NCI-H187 treated with DMSO at 0.1 percent for 48 hours (cell line): ENCODE measurements at places on chromosomes 11 and 22.
A peak's percentile ranks its signal among the peaks of the same experiment; 100 is the strongest.

DNA sequence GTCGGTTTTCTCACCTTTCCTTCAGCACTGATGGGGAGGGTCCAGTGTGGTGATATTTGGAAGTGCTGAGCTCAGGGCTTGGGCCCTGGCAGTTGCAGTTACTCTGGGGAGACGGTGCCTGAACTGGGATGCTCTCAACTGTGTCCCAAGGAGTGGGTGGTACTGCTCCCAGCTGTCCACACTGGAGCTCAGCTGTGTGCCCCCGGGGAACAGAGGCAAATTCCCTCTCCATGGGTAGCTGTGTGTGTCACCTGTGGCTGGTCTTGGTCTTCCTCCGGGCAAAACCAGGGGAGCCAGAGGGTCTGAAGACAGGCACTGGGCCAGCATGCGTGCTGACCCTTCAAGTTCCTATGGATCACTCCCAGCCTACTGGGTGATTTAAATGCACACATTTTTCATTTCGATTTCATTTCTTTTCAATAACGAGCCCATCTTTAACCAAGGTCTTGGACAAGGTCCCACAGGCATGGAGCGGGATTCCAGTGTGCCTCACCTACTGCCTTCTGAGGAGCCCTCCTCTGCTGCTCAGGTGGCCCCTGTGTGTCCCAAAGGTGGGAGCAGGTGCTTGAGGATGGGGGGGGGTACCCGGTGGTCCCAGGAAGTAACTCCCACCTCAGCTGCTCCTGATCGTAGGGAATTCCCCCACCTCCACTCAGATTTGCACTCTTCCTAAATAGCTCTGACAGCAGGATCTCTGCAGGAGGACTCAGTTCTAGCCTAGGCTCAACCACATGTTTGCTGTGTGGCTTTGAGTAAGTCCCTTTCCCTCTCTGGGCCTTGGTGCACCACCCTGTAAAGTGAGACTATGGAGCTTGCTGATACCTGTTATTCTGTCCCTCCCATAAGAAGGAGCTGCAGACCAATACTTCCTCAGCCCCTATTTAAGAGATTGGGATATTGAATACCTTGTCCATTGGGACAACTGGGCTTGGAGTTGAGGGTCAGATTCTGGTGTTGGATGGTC lies 16.8 kb downstream of the PRDM11 start:
- no peak for DNase-seq

DNA sequence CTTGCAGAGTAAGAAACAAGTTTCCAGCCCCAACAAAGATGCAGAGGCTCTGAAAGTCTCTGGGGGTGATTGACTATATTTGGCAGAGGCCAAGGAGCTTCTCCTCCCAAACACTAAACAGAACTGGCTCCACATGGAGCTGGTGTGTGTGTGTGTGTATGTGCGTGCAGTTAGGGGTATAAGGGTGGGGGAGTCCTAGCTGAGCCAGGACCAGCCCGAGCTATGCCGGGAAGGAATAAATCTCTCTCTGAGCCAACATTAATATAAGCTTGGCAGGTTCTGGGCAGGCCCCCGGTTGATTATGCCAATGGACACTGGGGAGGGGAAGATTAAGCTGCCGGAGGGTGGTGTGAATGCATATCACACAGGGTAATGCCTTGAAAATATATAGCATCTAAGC lies 324.2 kb downstream of the MIAT start:
- no peak for DNase-seq

DNA sequence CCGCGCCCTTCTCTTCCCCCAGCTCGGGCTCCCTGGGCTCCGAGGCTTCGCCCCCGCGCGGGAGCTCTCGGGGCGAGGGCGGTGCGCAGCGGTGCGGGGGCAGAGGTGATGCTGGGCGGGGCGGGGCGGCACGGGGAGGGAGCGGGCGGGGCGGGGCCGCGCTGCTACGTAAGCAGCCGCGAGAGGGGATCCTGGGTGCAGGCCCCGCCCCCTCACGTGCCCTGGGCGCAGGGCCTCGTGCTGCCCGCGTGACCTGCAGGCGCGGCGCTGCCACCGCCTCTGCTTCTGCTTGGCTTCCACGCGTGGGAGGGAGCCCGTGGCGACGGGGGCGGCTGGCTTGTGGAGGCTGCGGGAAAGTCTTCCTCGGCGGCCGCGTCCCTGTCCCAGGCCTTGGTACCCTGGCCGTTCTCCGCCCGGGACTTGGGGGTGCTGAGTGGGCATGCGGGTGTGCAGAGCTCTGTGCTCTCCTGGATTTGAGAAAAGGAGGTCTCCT lies 132.6 kb upstream of the HSD17B12 start:
- DNase-seq, result no peak

DNA sequence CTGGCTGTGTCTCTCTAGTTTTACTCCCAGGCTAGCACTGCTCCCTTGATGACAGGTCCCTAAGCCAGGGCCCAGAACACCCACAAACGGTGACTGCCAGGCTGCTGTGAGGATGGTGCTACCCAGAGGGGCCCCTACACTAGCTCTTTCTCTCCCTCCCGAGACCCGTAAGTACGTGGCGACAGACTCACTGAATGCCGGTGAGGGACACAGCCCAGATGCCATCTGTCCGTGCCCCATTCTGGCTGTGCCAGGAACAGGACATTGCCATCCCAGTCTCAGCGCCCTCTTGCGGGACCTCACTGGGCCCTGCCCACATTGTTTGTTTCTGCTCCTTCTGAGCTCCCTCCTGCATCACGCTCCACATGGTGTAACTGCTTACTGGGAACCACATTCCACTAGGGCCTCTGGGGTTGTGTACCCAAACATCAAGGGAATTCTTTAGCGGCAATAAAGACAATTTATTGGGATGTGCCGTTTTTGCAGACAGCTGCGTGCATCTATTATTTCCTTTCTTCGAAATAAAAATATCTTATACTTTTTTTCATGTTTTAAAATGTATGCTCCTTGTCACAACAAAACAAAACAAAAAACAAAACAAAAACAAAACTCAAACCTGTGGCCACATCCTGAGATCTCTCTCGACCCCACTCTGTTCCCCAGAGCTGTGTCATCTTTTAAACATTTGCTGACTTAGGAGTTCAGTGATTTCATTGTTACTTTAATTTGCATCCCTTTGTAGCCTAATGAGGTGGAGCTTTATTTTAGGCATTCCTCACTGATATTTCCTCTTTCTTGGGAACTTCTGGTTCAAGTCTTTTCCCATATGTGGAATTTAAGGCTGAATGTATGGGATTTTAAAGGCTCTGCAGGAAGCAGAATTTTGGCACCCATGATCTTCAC lies 4.4 kb upstream of the TPCN2 start:
- no peak for DNase-seq

DNA sequence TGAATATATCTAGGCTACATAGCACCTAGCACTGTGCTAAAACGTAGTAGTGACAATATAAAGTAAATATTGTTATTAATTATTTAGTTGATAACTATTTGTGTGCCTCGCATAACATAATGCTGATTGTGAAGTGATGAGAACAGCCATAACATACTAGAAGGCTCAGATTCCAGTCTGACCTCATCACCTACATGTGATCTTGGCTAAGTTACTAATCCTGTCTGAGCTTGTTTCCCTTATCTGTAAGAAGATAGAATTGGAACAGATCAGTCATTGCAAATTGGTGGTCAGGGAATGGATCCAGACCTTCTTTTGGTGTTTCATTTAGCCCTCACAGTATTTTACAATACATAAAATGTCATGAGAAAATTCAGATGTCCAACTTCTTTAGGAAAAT lies 103.4 kb upstream of the SEZ6L start:
- no peak for DNase-seq

DNA sequence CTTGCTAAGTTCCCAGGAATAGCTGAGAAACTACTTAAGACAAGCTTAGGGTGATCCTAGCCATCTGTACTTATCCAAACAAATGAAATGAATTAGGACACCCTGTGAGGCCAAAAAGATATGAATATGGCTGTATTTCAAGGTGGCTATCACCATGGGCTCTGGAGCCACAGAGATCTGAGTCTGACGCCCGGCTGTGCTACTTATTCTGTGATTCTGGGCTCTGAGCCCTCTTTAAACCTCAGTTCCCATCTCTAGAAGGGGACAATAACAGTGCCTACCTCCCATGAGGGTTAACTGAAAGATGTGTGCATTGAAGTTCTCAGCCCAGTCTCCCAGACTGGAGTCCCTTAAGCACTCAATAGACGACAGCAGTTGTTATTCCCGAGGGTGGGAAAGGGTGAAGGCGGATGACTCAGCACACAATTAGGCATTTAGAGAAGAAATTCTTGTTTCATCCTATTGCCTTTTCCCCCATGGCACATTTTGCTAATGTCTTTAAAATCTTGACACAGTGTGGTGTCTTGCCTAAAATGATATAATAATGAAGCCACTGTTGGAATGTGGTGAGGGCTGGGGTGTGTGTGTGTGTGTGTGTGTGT lies 132.5 kb downstream of the ADAMTS15 start:
- no peak for DNase-seq

GRCh38 chr11:19577391-19577975 lies 135.2 kb upstream of the NAV2 start:
- DNase-seq, result no peak

- DNase-seq, result no peak
Measured at GRCh38 chr11:76160856-76161255, 45.4 kb downstream of the WNT11 start.

GRCh38 chr11:75594211-75594610 lies 32.2 kb downstream of the SERPINH1 start:
- no peak for DNase-seq

GRCh38 chr11:84914511-84914910 lies 712.6 kb downstream of the DLG2 start:
- no peak for DNase-seq

GRCh38 chr11:120112174-120112796 lies 25.6 kb downstream of the TRIM29 start:
- DNase-seq, result no peak

DNA sequence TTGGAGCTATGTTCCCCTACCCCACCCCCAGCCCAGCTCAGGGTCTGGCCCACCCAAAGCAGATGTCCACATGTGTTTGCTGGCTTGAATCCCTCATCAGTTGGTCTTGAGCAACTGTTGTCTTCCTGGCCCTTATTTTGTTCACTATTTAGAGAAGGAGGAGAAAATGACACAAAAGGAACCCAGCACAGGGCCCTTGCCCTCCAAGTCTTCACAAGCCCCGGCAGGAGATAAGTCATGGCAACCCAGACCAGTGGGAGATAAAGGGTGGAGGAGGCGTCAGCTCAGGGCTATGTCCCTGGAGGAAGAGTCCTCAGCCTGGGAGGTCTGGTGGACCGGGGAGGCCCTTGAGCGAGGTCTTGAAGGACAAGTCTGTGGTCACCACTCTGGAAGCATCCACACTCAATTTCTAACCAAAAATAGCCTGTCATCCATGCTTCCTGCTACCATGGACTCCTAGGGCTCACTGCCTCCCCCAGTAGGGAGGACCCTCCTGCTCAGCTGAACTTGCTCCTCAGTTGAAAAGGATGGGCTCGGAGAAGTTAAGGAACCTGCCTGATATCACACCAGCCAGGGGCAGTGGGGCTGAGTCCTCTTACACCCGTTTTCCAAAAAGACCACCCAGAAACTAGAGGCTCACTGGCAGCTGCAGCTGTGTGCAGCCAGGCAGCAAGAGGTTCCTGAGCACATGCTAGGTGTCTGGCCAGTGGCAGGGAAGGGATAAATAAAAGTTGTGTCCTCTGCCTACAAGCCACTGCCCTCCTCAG lies 1.8 kb upstream of the RAB3IL1 start:
- DNase-seq, result no peak

DNA sequence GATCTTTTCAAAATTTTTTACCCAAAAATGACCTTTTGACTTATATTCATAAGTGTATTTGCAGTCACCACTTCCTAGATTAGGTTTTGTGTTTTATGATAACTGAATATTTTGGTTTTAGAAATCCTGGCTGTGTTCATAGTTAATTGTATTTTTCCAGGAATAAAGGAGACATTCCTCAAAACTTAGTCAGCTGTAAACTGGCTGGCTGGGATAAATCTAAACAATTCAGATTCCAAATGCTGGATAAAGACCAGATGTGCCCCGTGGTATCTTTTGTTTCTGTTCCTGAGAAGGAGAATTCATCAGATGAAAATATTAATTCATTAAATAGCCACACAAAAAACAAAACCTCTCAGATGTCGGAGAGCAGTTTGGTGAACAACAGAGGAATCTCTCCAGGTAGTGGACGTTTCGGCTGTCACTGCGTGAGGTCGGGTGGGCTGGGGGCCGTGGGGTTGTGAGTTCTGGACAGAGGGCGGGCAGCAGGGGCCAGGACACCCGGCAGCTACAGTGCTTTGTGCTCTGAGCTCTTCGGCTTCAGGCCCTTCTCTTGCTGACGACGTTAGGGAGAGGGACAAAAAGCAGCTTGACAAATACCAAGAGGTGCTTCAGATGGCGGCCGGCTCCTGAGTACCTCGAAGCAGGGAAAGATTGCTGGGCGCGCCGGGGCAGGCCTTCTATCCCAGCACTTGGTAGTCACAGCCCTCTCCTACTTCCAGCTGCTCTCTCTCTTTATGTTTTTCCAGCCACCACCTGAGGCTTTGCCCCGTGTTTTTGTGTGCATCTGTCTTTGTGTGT lies 24.6 kb downstream of the MOV10L1 start:
- no peak for DNase-seq

GRCh38 chr11:13705710-13706109 lies 37.2 kb downstream of the FAR1 start:
- no peak for DNase-seq

DNA sequence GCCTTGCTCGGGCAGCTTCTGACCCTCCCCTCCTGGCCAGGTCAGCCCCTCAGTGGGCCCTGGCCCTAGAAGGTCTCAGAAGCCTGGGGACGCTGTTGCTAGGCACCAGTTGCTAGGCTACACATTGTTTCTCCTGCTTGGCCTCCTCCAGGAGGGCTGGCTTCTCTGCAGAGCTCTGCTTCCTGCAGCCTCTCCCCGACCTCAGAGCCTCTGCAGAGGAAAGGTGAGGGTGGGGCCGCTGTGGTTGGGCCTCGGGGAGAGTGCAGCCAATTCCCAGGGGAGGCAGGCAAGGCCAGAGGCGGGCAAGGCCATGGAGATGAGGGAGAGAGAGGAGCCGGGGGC lies 27.6 kb upstream of the LRRC10B start:
- DNase-seq, result peak; percentile 61
